ENCODE measurements at places on chromosomes 4 and X.

DNA sequence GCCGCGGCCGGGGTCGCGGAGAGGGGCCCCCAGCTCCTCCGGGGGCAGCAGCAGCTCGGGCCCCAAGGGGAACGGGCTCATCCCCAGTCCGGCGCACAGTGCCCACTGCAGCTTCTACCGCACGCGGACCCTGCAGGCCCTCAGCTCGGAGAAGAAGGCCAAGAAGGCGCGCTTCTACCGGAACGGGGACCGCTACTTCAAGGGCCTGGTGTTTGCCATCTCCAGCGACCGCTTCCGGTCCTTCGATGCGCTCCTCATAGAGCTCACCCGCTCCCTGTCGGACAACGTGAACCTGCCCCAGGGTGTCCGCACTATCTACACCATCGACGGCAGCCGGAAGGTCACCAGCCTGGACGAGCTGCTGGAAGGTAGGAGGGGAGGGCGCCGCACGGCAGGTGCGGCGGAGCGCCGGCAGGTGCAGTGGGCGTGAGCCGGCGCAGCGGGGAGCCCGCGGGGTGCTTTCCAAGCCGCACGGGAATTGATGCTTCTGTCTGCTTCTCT is 886 bp downstream of the DCLK2 start:
- DNase-seq: no peak

GRCh38 chr4:80876810-80877209 is 153.7 kb upstream of the BMP3 start:
- DNase-seq: no peak

GRCh38 chr4:77040854-77041725 is 34.7 kb downstream of the CCNI start:
- no peak for DNase-seq

- DNase-seq: no peak
Observed at GRCh38 chr4:2642968-2643367, 106.5 kb downstream of the FAM193A start.

GRCh38 chrX:38400389-38400910 is 48.0 kb downstream of the OTC start:
- DNase-seq: no peak

DNA sequence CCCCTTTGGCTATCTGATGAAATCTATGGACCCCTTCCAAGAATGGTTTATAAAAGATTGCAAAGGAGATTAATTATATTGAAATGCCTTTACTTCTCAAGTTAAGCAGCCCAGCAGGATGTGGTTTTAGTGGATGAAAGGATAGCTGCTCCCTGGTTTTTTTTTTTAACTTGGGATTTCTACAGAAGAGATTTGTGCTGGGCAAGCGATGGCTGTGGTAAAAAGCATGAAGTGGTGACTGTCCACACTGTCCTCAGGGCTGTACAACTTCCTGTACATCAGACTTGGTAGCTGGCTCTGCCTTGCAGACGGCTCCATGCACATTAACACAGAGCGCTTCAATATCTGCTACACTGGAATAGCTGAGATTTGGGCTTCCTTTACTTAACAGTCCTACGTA is 321.7 kb downstream of the DHX15 start:
- DNase-seq: no peak

GRCh38 chr4:52015366-52015765 is 4.8 kb downstream of the LRRC66 start:
- DNase-seq: no peak

Data from activated CD4-positive, alpha-beta T cell treated with anti-CD3 and anti-CD28 coated beads, Interleukin-2, amount 50 U/mL, for 1 hour (primary cell).